ENCODE measurements at places on chromosomes 13 and 19.

DNA sequence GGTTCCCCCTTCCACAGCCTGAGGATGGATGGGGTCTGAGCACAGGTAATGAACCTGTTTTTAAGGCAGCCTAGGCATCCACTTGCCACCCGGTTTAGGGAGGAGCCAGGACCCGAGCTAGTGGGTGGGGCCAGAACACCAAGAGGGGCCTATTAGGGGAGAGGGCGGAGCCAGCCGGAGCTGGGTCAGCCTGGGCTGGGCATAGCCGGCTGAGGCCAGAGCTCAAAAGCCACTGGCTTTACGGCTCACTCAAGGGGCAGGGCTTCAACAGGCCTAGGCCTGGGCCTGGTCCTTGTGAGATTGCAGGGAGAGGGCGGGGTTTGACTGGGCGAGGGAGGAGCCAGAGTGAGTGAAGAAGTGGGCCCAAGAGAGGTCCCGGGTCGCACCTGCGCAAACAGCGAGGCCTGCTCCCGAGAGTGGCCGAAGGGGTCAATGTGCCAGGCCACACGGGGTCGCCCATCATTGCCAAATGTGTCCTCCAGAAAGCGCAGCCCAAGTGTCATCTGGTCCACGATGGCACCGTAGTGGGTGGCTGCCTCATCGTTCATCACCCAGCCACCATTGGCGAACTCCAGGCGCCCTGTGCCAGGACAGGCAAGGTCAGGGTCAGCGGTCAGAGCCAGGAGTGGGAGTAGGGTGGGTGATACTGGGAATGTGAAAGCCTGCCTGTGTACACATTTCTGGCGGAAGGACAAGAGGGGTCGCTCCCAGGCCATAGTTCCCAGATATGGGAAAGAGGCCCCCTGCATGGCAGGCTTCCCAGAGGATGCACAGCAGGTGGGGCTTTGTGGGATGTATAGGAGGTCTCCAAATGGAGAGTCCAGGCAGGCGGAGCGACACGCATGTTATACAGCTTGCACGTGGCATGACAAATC lies 1.9 kb downstream of the MAN2B1 start:
- H3K27me3 ChIP-seq, result no peaks in the 10 kb centered on the region
- H3K4me1 ChIP-seq, result peaks cover 20% of the 10 kb centered on the region
- H3K4me3 ChIP-seq, result peak overlapping the region; percentile 35
- DNase-seq, result no peak
- H3K27ac ChIP-seq, result no peak overlapping the region

DNA sequence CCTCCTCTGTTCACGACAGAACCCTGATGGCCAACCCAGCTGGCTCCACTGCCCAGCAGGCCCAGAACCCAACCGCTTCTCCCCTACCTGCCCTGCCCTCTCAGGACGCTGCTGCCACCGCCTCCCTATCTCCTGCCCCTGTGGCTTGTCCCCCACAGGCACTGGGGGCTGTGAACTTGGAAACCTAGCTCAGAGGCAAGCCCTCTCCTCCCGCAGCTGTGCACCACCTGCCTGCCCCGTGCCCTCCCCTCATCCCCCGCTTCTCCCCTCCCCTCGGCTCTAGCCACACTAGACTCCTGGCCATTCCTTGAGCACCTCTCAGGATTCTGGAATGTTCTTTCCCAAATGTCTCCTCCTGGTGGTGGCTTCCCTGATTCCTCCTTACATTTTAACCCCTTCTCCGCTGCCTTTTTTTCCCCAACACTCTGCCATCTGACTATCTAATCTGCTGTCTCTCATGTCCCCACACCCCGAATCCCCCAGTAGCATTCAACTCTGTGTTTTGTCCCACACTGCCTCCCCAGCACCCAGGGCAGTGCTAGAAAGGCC lies 6.7 kb downstream of the NANOS3 start:
- no peak overlapping the region for H3K4me3 ChIP-seq
- H3K36me3 ChIP-seq, result no peaks in the 10 kb centered on the region
- H3K27ac ChIP-seq, result no peak overlapping the region

GRCh38 chr19:51821456-51821855 lies 26.5 kb downstream of the FPR3 start:
- H3K27me3 ChIP-seq, result no peaks in the 10 kb centered on the region
- no peak for DNase-seq

DNA sequence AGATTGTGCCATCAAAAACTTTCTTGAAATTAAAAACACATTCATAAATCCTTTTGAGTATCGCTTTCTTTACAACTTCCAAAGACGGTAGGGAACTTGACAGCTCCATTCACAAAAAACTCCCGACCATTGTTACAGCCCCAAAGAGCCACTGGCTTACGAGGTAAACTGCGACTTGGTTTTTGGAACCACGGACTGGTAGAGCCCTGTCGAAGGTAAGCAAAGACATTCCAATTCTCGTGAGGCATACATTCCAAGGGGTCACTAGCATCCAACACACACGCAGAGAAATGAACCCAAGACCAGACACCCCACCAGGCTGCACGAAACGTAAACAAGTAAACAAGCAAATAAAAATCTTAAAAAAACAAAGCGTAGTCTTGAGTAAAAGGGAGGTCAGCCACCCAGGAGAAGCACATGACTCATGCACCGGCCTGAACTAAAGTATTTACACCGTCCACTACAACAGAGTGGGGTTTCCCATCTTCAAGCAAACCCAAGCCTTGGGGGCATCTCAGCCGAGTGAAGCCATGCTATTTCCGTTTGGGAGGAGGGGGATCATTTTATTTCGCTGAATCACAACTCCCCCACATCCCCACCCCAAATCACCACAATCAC lies 1.4 kb downstream of the BRD4 start:
- H3K4me3 ChIP-seq, result peak overlapping the region; percentile 98
- DNase-seq, result no peak
- no peaks in the 10 kb centered on the region for H3K36me3 ChIP-seq
- H3K27me3 ChIP-seq, result no peaks in the 10 kb centered on the region
- peaks cover 34% of the 10 kb centered on the region for H3K4me1 ChIP-seq

- no peaks in the 10 kb centered on the region for H3K36me3 ChIP-seq
- no peak for DNase-seq
- H3K4me3 ChIP-seq, result no peak overlapping the region
- no peaks in the 10 kb centered on the region for H3K27me3 ChIP-seq
These were observed 524.7 kb upstream of the HTR2A start for GRCh38 chr13:47421525-47421924.

DNA sequence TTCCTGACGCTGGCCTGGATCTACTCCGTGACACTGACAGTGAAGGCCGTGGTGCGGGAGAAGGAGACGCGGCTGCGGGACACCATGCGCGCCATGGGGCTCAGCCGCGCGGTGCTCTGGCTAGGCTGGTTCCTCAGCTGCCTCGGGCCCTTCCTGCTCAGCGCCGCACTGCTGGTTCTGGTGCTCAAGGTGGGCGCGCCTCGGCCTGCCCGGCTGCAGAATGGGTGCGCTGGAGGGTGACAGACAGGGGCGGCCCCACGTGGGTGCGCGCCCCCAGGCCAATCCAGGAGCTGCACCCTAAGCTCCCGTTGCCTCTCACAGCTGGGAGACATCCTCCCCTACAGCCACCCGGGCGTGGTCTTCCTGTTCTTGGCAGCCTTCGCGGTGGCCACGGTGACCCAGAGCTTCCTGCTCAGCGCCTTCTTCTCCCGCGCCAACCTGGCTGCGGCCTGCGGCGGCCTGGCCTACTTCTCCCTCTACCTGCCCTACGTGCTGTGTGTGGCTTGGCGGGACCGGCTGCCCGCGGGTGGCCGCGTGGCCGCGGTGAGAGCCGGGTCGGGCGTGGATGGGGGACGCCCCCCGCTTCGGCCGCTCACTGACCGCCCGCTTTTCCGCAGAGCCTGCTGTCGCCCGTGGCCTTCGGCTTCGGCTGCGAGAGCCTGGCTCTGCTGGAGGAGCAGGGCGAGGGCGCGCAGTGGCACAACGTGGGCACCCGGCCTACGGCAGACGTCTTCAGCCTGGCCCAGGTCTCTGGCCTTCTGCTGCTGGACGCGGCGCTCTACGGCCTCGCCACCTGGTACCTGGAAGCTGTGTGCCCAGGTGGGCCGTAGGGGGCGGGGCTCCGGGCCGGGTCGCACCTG lies 7.2 kb downstream of the ABCA7 start:
- peaks cover 1% of the 10 kb centered on the region for H3K36me3 ChIP-seq
- DNase-seq, result no peak
- H3K4me1 ChIP-seq, result no peaks in the 10 kb centered on the region

DNA sequence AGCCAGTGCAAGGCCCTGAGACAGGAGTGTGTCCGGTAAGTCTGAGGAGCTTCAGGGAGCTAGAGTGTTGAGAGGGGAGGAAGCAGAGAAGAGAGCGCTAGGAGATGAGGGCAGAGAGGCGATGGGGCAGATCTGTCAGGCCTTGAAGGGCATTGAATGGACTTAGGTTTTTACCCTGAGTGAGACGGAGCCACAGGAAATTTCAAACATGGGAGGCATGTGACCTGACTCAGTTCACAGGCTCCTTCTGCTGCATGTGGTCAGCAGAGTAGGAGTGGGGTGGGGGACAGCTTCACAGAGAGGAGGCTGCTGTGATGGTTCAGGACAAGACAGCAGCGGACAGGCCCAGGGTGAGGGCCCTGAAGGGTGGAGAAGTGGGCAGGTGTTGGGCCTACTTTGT lies 2.5 kb upstream of the FAM98C start:
- no peaks in the 10 kb centered on the region for H3K4me1 ChIP-seq
- H3K27ac ChIP-seq, result no peak overlapping the region
- H3K4me3 ChIP-seq, result no peak overlapping the region
- peaks cover 31% of the 10 kb centered on the region for H3K27me3 ChIP-seq
- no peak for DNase-seq

- H3K4me1 ChIP-seq, result no peaks in the 10 kb centered on the region
- no peak for DNase-seq
- no peaks in the 10 kb centered on the region for H3K36me3 ChIP-seq
- no peak overlapping the region for H3K27ac ChIP-seq
These were observed 16.7 kb downstream of the TSKS start for GRCh38 chr19:49746206-49746958.

Data from progenitor cell of endocrine pancreas (in vitro differentiated cells).